Osteoblast (primary cell): ENCODE measurements at places on chromosomes 6 and 20.

- DNase-seq = no peak
These were observed 637.6 kb upstream of the CHD6 start for GRCh38 chr20:42255821-42256220.

- DNase-seq = peak; percentile 6
These were observed 133.6 kb downstream of the SYNE1 start for GRCh38 chr6:152503546-152503945.

DNA sequence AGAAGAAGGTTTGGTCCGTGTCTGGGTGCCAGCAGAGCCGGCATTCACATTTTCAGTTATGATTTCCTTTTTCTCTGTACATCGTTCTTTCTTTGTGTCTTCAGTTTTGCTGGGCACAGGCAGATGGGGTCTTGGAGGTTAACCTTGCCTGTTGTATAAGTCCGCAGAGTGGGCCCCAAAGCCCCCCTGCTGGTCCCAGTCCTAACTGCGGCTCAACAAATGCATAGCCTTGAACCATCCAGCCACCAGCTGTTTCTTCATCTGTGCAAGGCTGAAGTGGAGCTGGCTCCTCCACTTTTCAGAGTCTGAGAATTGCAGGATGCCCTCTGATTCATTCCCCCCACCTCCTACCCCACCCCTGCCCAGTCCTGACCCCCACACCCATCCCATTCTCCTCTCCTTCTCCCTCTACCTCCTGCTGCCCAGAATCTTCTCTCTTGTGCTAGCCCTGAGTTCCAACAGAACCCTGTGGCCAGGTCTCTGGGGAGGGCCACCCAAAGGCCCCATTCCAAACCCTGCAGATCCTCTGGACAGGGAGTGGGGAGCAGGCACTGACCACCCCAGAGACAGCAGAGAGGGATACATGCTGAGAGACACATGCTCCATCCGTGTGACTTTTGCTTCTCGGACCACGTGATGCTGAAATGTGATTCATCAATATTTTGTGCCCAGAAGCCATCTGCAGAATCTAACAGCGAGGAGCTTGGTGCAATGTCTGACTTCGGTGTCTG is 386.5 kb upstream of the SULF2 start:
- DNase-seq = no peak

GRCh38 chr20:19376451-19377229 is 164.2 kb downstream of the SLC24A3 start:
- DNase-seq = no peak

- DNase-seq = no peak
These were observed 1.7 kb upstream of the RIPOR3 start for GRCh38 chr20:50693001-50693400.

DNA sequence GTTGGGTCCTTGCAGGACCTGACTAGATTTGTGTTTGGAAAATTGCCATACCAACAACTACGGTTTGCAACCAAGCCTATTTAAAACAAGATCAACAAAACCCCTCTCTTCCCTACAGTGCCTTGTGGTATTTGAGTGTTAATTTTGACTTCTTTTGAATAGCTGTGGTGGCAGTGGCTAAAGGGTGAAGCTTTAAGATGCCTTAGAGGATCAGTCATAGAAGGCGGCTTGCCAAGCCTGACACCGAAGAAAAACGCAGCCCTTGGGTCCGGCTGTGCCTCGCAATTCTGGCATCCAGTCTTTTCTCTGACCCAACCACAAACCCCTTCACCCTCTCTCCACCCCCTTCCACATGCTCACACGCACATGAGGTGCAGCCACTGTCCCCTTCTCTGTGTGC is 32.6 kb downstream of the BMP6 start:
- peak; percentile 87 for DNase-seq

GRCh38 chr6:159819932-159820640 is 20.0 kb downstream of the PNLDC1 start:
- no peak for DNase-seq

- DNase-seq = no peak
These were observed 76.9 kb downstream of the TXNDC5 start for GRCh38 chr6:7833751-7834070.

DNA sequence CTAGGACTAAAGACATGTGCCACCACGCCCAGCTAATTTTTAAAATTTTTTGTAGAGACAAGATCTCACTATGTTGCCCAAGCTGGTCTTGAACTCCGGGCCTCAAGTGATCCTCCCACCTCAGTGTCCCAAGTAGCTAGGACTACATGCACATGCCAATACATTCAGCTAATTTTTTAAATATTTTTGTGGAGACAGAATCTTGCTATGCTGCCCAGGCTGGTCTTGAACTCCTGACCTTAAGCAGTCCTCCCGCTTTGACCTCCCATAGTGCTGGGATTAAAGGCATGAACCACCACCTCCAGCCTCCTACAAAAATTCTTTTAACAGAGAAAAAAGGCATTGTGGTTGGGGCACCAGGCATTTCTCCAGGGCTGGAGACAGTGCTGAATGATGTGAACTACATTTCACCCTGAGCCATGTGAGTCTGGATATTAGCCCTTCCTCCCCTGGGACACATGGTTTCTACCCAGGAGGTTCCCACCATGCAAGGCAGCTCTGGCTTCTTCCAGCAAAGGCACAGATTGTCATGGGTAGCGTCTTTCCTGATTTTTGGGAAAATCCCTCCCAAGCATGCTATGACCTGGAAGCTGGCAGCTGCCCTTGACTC is 36.3 kb upstream of the CMTR1 start:
- peak; percentile 77 for DNase-seq

GRCh38 chr6:144217264-144217663 is 66.9 kb downstream of the STX11 start:
- DNase-seq = no peak

DNA sequence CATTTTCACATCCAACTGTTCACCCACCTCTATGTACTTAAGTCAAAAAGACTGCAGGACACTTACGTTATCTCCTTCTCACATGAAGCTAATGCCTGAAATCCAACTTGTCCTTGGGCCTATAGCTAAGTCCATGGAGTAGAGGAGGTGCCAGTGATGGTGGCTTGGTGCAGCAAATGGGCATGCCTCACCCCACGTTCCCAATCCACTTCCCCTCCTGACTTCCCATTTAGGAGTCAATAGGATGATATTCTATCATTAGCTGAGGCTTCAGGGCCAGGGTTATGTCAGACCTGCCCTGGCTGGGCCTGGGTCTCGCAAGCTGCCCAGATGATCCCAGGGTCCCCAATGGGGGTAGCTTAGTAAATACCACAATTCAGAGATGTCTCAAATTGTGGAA is 410.4 kb downstream of the MAFB start:
- no peak for DNase-seq

DNA sequence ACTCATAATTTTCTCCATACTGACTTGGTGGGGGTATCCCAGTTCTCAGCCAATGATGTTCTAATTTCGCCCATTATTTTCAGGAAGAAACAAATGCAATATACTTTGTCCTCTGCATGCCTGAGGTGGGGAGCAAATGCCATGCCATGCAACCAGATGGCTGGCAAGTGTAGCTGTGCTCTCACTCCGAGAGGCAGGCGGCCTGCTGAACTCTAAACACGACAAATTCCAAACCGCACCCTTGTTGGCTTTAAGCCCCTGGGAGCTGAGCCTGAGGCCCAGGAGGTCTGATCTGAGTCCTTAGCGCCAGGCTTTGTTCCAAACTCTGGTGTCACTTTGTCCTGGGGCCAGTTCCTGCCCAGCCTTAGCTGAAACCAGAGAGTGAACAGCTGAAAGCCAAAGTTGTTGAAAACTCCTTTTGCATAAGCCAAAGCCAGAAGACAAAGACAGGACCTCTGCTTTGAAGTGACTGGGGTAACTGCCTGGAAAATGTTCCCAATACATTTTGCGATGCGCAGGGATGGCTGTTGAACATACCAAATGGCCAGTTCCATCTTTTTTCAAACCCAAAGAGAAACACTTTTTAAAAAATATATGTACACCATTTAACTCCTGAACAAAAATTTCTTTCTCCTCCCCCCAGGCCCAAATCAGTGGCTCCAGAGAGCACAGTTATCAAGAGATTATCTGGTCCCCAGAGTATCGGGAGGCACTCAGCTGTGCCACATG is 46.2 kb downstream of the TTI1 start:
- no peak for DNase-seq

DNA sequence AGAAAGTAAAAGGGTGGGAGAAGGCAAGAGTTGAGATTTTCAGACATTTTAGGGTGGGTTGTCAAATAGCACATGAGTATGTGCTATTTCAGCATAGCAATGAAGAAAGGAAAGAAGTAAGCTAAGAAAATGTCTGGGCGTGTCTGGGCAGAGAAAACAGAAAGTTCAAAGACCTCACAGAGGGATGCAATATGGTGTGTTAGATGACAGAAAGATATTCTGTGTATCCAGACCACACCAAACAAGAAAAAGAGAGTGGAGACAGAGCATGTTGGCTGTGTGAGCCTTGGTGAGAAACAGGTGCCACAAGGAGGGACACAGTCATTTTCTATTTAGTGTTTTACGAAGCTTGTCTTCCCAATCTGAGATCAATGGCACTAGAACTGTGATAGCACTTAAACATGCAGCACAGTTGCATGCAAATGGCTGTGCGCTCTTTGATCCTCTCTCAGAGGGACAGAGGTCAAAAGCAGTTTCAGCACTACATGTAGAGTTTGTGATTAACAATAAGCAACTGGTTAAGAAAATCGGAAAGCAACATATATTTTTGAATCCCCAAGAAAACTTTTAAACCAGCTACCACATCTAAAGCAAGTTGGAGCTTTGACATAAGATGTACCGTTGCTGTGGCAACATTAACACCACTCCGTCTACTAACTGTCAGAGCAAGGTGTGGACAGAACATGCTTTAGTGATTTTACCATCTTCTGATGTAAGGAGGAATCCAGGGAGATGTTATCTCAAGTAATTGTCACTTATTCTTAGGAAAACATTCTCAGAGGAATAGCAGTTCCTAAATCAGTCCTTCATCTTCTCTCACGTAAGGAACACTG is 515.5 kb upstream of the NOX3 start:
- no peak for DNase-seq

DNA sequence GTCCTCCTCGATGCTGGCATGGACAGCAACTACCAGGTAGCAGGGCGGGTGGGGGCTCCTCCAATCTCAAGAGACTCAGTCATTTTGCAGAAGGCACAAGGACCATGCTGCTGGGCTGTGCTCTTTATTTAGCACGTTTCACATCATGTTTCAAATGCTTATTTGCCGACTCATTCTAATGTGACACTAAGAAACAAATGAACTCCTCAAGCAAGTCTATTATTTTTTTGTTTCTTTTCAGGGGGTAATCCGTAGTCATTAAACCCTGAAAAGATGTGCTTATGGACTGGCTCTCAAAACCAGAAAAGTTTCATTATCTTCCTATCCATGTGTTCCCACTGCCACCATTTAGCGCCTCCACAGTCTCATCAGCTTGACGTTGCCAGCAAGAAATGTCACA is 92.9 kb downstream of the ANKS1A start:
- peak; percentile 80 for DNase-seq

DNA sequence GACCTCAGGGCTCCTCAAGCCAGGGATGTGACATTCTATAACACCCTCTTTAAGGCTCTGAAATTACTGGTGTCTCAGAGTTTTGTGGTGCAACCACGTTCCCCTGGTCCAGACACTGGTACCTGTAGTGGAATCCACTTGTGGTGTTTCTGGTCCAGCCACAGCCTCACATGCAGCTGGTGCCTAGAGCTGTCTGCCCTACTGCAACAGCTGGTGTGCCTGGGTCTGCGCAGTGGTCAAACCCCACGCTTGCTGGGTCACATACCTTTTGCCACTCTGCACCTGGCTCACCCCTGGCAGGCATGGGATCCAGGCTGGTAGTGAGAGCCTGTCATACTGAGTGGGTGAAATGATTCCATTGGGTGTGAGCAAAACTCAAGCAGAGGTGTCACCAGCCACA is 1230.2 kb upstream of the EYS start:
- DNase-seq = no peak

DNA sequence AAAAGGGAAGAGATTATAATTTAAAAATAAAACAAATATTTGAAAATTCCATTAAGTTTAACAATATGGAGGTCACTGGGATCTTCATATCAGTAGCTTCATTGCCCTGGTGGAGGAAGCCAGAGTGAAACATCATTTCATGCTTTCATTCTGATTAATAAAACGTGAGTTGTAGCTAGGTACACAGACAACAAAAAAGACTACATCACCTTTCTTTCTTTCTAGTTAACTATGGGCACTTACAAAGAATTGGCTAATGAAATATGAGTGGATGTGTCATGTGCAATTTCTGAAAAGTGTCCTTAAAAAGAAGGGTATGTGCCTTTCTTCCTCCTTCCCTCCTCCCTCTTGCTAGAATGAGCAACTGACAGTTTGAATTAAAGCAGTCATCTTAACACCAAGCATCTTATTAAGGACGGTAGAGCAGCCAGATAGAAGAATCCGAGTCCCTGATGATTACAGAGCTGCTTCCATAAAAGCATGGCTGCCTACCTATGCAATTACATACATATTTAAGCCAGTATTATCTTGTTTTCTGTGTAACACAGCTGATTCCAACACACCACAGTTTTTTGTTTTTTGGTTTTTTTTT is 3.4 kb downstream of the SERAC1 start:
- no peak for DNase-seq

GRCh38 chr6:11460001-11460668 is 77.4 kb upstream of the TMEM170B start:
- no peak for DNase-seq

DNA sequence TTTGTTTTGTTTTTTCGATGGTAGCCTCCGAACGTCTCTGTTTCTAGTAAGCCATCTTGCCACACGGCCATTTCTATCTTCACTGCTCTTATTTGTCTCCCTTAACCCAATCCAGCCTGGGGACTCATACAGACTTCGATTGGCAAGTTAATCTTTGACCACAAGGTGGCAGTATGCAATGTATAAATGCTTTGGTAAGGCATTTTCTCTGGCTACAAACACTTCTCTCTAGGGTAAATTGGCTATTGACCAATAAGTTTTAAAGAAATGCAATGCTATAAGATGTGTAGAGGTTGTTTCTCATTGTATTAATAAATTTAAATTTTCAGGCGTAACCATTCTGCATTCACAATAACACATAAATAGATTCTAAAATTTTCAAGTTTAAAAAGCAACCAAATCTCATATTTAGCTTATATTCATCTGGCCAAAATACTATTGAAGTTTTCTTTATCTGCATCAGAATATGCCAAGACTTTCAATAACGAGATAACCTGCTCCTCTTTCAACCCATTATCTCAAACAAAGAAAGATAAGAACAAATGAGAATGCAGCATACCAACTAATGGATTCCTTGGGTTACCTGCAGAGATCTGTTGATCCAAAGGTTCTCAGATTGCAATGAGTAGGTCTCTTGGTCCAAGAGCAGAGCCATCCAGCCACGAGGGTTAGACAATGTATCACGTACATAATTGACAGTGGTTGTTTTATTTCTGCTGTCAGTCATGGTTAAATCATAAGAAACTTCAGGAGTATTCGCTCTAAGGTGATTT is 231.9 kb downstream of the PKHD1 start:
- DNase-seq = peak; percentile 87

- no peak for DNase-seq
These were observed 16.8 kb downstream of the RALY start for GRCh38 chr20:34010405-34010931.
